Naive thymus-derived CD8-positive, alpha-beta T cell (primary cell): ENCODE measurements at places on chromosomes 5 and 9. TPM values are rescaled to one million over a fixed set of nuclear protein-coding genes. Genes with fewer than 3 reads are reported as not detected.

GRCh38 chr9:93304574-93305496 lies 120.9 kb downstream of the WNK2 start:
- DNase-seq = peak; percentile 60

DNA sequence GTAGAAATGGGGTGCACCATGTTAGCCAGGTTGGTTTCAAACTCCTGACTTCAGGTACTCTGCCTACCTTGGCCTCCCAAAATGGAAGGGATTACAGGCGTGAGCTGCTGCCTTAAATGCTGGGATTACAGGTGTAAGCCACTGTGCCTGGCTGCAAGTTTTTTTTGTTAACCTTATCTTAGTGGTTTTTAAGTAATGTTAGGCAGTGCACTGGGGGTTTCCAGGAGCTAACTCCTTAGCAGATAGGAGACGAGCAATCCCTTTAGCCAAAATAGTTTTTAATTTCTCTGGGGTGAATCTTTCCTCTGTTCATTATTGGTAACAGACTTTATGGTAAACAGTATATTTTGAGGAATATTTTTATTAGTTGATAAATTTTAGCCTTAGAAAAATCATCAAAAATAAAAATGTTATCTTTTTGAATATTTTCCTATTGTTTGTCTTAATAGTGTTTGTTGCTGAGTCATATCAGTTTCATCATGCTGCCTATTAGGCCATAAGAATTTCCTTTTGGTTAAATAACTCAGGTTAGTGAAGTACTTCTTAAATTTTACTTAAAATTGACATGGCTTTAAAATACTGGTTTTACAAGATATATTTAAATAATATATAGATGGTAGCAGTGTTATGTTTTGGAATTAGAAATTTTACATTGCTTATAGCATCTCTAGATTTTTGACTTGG lies 37.9 kb downstream of the LMNB1 start:
- no peak for DNase-seq

DNA sequence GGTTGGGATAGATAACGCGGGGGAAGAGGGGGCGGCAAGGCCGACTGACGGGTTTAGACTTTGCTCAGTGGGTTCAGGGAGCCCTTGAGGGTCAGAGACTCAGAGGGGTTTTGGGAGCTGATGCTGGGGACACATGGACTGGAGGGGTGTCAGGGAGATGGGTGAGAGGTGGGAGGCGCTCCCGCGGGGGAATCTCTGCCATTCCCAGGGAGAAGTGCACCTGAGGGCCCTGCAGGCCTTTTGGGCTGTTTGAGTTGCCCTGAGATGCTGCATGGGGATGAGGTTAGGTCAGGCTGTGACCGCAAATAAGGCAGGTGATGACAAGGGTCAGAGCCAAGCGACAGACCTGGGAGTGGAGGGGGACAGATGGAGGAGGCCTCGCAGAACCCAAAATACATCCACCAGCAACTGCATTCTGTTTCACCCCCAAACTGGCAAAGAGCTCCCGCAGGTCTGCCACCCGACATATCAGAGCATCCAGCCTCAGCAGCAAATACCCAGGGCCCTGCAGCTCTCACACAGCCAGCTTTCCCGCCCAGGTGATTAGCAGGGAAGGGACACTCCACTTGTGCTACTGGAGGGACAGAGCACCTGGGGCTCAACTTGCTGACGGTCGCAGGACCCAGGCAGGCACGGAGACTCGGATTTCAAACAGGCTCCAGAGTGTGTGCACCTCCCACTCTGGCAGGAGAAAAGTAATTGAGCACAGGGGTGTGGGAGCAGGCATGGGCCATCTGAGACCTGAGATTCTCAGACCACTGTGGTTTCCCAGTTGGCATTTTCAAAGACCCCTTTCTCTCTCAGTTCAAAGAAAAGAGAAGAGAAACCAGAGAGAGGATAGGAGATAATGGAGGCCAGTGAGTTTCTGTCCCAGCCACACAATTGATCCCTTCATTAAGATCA lies 26.4 kb downstream of the TMOD1 start:
- DNase-seq = no peak

DNA sequence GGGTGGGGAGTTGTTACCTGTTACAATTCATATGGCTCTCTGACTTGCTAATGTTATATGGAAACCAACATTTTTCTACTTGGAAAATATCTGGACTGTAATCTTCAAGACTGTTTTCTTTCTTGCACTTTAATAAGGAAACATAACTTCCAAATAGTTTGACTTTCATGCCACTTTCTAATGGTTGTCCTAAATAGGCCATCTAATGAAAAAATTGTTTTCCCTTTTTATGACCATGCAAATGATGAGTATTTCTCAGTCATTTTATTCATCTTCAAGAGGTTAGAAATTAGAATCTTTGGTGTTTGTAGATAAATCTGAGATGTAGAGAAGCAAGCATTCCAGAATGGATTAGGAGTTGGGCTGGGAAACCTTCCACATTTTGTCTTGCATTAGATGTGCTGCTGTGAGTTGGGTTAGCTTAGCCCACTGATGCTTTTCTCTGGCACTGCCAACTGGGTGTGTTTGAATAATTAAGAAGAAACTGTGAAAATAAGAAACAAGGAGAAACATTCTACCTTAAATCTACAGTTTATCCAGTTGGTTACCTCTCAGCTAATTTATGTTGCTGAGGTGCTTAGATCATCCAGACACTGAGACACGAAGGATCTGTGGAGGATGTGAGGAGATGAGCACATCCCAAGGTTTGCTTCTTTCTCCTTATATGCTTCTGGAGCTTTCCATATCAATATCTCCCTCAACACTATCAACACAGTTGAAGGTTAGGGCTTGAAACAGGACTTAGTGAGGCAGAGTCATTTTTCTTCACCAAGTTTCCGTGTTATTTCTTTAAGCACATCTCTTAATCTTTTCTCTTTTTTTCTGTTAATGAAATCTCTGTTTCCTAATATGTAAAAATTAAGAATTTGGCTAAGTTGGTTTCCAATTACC lies 2.7 kb downstream of the RASGRF2 start:
- DNase-seq = no peak

DNA sequence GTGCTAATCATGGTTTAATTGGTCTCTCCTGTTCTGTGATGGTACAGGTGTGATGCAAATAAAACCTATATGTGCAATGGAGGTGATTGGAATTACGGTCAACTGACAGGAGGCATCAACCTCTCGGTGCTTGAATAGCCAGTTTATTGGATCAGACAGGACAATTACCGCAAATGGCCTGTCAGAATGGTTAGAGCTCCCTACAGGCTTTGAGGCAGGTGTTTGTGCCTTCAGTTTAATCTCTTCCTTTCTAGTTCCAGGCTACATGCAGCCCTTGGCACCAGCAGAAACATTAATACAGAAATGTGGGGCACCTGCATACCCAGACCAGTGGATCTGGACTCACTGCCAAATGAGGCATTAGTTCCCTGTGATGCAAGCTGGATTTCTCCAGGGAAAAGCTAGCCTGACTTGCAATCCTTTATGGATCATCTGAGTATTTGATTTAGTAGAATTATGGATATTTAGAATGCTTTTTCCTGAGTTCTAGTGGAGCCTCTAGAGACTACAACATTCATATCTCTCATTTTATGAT lies 128.6 kb downstream of the MAT2B start:
- DNase-seq = no peak

- no peak for DNase-seq
Observed at GRCh38 chr9:91849694-91850093, 100.3 kb downstream of the ROR2 start.

GRCh38 chr5:10519729-10520128 lies 44.1 kb upstream of the ANKRD33B start:
- no peak for DNase-seq

DNA sequence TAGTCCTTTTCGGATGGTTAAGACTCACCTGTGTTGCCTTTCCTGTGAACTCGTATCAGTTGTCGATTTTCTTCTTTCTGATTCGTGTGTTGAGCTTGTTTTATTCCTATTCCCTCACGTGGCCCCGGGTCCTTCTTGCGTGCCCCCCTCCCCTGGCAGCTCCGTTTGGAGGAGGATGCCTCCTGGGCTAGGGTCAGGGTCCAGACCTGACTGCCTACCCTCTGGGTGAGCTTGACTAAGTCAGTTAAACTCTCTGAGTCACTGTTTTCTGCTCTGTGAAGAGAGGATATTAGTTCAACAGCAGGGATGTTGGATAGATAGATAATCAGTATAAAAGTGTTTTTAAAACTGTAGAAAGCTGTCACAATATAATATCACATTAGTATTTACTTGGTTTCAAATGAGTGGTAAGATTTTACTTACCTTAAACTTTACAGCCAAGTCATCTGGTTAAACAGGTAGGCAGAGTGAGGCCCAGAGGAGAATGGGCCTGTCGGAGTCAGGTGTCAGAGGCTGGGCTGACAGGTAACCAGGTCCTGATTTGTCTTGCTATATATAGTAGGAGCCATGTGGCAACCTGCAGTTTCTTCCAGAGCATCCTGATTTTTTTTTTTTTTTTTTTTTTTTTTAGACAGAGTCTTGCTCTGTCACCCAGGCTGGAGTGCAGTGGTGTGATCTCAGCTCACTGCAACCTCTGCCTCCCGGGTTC lies 24.2 kb downstream of the PPARGC1B start:
- DNase-seq = no peak

DNA sequence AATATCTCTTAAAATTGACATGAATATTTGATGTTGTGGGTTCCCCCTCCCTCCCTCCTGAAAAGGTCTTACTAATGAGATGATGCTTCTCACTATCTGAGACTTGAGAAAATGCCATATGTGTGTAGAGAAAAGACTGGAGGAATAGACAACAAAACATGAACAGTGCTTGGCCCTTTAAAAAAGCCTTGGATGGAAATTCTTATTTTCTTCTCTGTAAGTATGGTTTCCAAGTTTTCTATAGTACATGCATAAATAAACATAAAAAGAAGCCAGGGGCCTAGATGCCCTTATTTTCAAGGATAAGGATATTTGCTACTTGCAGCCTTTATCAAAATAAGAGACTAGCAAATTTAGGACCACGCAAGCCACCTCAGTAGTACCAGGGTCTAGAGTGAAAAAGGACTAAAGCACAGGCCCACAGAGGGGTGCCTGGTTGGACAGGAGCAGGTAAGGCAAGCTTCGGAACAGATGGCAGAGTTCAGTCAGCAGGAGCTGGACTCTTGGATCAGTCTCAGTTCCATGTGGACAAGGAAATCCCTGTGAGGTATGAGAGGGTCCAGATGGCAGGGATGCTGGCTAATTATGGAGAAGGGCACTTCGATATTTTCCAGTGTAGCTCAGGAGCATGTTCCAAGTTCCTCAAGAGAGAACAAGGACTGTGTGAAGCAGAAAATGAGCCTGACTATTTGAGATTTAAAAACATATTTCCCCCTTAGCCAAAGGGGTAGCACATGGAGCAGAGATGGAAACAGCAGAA lies 4.6 kb upstream of the ANP32B start:
- no peak for DNase-seq

DNA sequence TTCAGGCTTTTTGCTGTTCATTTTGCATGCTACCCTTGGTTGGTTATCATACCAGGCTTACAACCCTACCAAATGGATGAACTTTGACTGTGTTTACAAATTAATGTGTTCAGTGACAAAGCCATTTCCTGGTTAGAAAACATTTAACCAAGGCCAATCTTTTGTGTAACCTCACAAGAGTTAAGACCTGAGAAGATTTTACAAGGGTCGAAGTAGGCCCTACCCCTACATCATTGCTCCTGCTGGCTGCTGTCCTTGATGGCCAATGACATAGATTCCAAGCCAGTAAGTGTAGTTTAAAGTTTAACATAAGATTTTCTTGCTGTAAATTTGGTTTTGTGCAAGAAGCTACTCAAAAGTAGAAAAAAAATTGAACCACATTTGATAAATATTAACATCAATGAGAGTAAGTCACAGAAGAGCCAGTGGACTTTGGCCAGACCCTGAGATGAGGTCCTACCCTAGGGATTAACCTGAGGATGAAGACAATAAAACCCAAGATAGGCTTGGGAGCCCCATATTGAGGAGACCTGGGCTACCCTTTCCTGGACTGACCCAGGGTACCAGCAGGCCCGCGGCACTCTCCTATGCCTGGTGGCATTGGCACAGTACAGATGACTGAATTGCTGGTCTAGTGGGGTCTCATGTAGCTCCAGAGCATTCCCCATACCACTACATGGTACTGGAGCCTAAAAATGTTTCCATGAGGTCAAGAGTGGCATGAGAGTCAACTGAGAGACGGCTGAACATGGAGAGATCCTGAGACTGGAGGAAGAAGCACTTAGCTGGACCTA lies 8.3 kb downstream of the C1QTNF3 start:
- no peak for DNase-seq

GRCh38 chr5:119105971-119106370 lies 35.1 kb downstream of the DMXL1 start:
- DNase-seq = no peak

DNA sequence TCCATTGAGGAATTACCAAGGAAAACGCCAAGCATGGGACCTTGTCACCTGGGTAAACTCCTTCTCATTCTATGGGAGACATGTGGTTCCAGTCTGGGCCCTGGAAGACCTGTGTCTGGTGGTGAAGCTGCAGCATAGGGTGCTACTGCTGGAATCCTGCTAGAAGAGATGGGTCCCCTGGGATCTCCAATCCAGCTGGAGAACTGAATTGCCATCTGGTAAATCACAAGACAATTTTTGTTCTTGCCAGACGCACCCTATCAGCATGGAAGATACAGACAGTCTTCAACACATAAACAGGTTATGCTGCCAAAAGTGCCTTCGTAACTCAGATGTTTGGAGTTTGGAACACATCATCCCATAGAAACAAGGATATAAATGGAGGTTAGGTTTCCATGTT lies 424.0 kb upstream of the BRINP1 start:
- no peak for DNase-seq

DNA sequence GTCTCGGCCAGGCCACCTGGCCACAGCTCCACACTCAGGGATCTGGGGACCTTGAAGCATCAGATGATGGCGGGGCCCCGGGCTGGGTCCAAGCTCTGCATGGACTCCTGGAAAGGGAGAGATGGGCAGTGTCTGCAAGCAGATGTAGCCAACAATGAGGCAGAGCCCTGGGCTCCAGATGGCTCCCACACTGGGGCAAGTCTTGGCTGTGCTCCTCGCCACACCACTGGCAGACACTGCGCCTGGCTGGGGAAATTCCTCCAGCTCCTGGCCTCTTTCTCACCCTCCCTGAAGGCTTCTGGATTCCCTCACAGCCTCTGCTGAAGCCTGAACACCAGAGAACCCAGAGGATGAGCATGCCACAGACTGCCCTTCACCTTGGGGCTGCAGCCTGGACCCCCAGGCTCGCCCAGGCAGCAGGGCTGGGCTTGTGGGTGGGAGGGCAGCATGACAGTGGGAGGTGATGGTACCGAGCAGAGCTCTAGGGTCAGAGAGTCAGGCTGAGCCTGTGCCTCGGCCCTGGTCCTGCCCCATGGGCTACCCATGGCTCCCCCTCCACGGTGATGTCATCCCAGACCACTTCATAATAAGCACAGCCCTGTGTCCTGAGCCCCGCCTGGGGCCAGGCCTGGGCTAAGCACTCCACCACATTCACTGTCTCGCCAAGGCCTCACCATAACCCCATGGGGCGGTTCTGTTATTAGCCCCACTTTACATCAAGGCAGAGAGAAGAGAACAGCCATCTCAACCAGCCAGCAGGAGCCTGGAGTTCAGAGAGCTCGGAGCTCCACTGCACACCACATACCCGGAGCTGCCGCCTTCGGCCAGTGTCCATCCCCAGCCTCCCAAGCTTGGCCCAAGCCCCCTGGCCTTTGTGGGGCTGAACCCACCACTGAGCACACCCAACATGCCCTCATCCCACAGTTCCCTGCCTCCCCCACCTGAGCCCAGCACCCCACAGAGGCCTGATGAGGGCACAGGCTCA lies 62.2 kb upstream of the ADAMTS2 start:
- no peak for DNase-seq

The FAM114A2 gene
- polyA plus RNA-seq = 14.0 TPM

The C9 gene
- not detected for polyA plus RNA-seq

The ADGRD2 gene
- not detected for polyA plus RNA-seq

The CDH9 gene
- not detected for polyA plus RNA-seq

The IL5 gene
- not detected for polyA plus RNA-seq

The PCDHA9 gene
- polyA plus RNA-seq = not detected

The TMEM232 gene
- 0.88 TPM for polyA plus RNA-seq

The SPAG8 gene
- polyA plus RNA-seq = 0.17 TPM

The IFNA13 gene
- not detected for polyA plus RNA-seq

The NR2F1 gene
- not detected for polyA plus RNA-seq
